ENCODE measurements at places on chromosomes 1 and 21. TPM values are rescaled to one million over a fixed set of nuclear protein-coding genes. Genes with fewer than 3 reads are reported as not detected.

GRCh38 chr1:66251546-66251945 lies 282.4 kb upstream of the SGIP1 start:
- H3K36me3 ChIP-seq: no peaks in the 10 kb centered on the region
- H3K4me1 ChIP-seq: peaks cover 36% of the 10 kb centered on the region
- no peak overlapping the region for H3K4me3 ChIP-seq

DNA sequence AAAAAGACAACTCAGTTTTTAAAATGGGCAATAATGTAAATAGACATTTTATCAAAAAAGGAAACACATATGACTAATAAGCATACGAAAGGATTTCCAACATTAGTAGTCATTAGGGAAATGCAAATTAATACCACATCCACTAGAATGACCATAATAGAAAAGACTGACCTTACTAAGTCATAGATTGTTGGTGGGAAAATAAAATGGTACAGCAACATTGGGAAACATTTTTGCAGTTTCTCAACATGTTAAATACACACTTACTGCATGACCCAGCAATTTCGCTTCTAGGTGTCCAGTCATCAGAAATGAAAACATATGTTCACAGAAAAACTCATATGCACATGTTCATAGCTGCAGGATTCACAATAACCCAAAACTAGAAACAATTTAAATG lies 29.9 kb upstream of the SLC44A3 start:
- H3K36me3 ChIP-seq: no peaks in the 10 kb centered on the region
- DNase-seq: no peak
- H3K27ac ChIP-seq: no peak overlapping the region
- H3K4me3 ChIP-seq: no peak overlapping the region
- H3K27me3 ChIP-seq: peaks cover 4% of the 10 kb centered on the region
- H3K4me1 ChIP-seq: peaks cover 3% of the 10 kb centered on the region

GRCh38 chr1:85342207-85342606 lies 65.8 kb upstream of the BCL10 start:
- peaks cover 12% of the 10 kb centered on the region for H3K27me3 ChIP-seq
- H3K36me3 ChIP-seq: no peaks in the 10 kb centered on the region

DNA sequence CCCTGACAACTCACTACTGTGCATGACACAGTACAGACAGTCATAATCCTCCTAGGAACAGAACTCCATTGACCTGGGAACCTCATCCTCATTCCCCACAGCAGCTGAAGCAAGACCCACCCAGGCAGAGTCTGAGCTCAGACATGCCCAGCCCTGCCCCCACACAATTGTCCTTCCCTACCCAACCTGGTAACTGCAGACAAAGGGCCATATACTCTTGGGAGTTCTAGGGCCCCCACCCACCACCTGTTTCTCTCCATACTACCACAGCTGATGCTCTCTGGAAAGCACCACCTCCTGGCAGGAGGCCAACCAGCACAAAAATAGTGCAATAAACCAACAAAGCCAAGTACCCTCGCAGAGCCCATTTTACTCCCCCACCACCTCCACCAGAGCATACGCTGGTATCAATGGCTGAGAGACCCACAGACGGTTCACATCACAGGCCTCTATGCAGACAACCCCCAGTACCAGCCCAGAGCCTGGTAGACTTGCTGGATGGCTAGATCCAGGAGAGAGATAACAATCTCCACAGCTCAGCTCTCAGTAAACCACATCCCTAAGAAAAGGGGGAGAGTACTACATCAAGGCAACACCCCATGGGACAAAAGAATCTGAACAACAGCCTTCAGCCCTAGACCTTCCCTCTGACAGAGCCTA lies 159.7 kb upstream of the CXADR start:
- H3K4me3 ChIP-seq: no peak overlapping the region
- H3K27ac ChIP-seq: no peak overlapping the region
- H3K27me3 ChIP-seq: peaks cover 4% of the 10 kb centered on the region
- H3K36me3 ChIP-seq: no peaks in the 10 kb centered on the region

DNA sequence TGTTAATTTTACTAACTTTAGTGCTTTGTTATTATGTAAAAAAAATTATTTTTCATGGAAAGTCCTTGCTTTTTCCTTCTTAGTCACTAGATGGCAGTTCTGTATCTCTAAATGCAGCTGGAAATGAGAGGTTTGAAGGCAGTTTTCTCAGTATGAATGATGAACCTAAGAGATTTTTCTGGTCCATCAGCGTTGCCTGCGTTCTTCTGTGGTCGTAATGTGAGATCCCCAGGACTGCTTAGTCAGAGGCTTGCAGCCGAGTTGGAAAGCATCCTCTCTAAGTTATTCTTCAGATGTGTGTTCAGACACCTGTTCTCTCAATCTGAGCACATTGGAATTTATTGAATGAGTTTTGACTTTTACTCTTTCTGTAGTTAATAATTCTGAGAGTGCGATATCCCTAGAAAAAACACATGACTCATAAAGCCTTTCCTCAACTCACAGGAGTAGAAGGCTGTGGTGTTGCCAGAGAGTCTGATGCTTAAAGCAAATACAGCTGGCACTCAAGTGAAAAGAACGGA lies 99.3 kb downstream of the FMN2 start:
- peaks cover 4% of the 10 kb centered on the region for H3K4me1 ChIP-seq
- peaks cover 9% of the 10 kb centered on the region for H3K27me3 ChIP-seq
- no peak overlapping the region for H3K4me3 ChIP-seq
- H3K27ac ChIP-seq: no peak overlapping the region

WDR64 gene
- total RNA-seq: not detected

LCE1F gene
- total RNA-seq: not detected

GPR137B gene
- 5.6 TPM for total RNA-seq
